Left cardiac atrium (tissue), 4 donors: ENCODE measurements at places on chromosomes 12 and 14. TPM values are rescaled to one million over a fixed set of nuclear protein-coding genes. Genes with fewer than 3 reads are reported as not detected.

PYGL gene
- 27.3 TPM for total RNA-seq

DNA sequence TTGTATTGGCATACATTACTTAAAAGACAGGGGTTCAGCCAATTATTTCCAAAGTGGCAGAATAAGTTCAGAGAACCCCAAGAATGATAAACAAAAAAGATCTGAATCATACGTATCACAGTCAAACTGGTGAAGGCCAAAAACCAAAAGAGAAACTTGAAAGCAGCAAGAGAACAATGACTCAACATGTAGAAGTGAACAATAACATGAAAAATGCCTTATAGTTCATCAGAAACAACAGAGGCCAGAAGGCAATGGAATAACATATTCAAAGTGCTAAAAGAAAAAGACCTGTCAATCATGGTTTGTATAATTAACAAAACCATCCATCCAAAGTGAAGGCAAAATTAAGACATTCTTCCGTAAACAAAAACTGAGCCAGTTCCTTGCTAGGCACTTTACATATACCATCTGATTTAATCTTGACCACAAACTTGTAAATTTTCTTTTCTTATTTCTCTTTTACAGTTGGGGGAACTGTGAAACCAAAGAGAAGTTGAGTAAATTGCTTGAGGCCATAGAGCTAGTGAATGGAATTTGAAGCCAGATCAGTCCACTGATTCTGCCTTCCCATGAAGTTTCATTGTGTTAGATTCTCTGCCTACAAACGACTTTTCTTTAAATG is 232.1 kb upstream of the SEL1L start:
- no peak for DNase-seq

TSHR gene
- total RNA-seq: not detected

GRCh38 chr12:49537231-49537751 is 1.5 kb upstream of the KCNH3 start:
- no peak for DNase-seq

GRCh38 chr14:51539571-51540037 is 112.1 kb upstream of the FRMD6 start:
- DNase-seq: no peak

- DNase-seq: no peak
These were observed 12.4 kb upstream of the PCNX1 start for GRCh38 chr14:70894868-70895267.

- no peak for DNase-seq
These were observed 198.3 kb upstream of the CPNE8 start for GRCh38 chr12:39103552-39104165.

CLEC1B gene
- not detected for total RNA-seq

GRCh38 chr12:51008329-51009055 is 17.7 kb downstream of the SLC11A2 start:
- no peak for DNase-seq

RNASE7 gene
- total RNA-seq: not detected
